ENCODE measurements at places on chromosomes 16 and 17.

DNA sequence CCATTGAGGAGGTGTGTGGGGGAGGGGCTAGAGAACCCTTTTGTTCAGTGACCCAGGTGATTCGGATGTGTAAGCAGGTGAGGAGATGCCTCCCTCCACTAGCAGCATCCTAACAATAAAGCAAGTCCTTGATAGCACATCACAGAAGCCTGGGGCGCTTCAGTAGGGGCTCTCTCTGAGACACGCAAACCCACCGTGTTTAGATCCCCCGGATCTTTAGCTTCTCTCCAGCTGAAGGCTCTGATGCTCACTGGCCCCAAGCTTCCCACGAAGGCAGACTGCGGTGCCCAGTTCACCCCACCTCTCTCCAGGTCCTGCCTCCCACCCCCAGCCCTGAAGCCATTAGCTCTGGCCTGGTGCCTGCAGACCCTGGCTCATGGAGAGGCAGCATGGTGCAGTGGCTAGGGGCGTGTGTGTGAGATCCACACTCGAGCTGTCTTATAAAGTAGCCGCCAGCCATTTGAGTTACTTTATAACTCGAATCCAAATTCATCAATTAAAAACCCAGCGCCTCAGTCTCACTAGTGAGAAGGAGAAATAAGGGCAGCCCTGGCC, 204.7 kb upstream of the TNRC6C start:
- no peak for DNase-seq

DNA sequence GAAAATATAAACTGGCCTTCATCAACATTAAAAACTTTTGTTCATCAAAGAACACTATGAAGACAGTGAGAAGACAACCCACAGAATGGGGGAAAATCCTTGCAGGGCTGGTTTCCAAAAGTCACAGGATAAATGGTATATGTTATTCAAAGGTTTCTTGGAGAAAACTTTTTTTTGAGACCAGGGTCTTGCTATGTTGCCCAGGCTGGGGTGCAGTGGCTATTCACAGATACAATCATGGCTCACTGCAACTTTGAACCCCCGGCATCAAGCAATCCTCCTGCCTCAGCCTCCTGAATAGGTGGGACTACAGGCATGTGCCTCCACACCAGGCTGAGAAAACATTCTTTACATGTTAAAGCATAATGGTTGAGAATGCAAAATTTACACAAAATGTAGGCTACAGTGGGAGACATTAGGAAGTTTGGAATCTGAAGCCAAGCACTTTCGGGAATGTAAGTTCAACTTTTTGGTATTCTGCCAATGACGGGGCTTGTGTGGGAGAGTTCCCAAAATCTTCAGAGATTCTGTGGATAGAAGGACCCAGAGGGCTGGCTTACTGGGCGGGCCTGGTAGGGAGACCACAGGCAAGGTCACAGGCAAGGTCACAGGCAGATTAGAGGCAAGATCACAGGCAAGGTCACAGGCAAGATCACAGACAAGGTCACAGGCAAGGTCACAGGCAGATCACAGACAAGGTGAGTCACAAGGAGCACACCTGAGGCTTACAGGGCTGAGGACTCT, 24.2 kb upstream of the ATP2A3 start:
- no peak for DNase-seq

DNA sequence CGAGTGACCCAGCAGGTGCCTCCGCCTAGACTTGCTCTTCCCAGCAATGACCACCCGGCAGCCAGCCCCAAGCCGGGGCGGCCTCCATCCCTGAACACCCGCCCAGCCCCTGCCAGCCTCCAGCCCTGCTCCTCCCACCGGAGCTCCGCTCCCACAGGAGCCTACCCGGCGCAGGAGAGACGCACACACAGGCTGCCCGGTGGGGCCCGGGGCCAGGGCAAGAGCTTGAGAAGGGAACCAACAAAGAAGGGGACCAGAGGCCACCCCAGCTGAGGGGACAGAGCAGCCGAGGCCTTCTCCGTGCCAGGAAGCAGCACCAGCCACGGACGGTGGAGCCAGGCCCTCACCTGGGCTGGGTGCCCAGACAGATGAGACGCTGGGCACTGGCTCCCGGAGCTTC, 13.8 kb downstream of the PKD1 start:
- no peak for DNase-seq

GRCh38 chr17:61209106-61209439, 190.6 kb upstream of the TBX2 start:
- DNase-seq: no peak

DNA sequence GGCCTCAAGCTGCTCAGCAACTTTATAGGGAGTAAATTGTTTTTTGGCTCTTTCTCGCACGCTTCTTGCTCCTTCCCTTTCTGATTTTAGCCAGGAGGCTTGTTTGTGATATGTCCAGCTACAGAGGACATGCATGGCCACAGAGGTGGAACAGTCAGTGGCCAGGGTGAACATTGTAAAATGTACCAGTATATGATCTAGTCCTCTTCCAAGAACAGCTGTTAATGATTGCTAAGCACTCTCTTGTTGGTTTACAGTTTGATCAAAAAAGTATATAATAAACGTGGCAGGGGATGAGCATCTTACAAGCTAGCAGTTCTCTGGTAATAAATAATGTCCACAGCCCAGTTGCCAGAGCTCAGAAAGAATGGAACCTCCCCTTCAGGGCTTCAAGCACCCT, 461.7 kb upstream of the DYNLRB2 start:
- no peak for DNase-seq

DNA sequence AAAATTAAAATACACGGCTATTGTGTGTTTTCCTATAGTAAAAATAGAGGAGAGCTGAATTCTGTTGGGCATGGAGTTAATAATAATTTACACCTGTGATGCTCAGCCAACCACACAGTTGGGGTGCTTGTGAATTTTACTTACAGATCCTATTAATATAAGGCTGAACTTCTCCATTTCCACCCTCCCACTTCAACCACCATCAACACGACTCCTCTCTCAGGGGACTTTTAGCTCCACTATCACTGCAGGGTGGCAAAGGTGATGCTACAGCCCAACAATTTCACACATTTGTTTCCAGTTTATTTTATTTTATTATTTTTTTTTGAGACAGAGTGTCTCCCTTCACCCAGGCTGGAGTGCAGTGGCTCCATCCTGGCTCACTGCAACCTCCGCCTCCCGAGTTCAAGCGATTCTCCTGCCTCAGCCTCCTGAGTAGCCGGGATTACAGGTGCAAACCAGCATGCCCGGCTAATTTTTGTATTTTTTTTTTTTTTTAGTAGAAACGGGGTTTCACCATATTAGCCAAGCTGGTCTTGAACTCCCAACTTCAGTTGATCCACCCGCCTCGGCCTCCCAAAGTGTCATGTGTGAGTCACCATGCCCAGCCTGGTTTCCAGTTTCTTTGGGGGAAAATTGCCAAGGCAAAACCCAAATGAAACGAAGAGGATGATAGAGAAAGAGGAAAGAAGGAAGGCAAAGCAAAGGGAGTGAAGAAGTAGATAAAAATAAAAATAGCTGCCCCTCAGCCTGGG, 57.9 kb downstream of the GNA13 start:
- DNase-seq: peak; percentile 39

DNA sequence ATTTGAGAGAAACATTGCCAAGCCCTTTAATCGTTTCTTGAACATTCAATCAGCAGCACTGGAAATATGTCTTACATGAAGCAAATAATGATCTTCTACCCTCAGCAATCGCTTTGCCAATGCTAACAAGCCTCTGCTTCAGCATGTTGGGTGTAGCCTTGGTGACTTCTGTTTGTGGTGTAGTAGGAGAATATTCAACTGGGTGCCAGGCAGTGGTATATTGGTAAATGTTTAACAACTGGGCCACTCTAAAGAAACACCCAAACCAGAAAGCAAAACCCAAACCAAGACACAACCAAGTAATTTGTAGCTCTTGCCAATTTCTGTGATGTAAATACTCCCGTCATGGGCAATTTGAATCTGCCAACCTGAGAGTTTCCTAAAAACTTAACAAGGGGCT, 9.7 kb downstream of the CDH13 start:
- DNase-seq: no peak

GRCh38 chr17:47213540-47213939, 4.4 kb downstream of the MYL4 start:
- no peak for DNase-seq

GRCh38 chr16:2715519-2715918, 4.5 kb downstream of the PRSS27 start:
- DNase-seq: peak; percentile 52

GRCh38 chr16:11788914-11789313, 8.1 kb downstream of the ZC3H7A start:
- no peak for DNase-seq

GRCh38 chr17:28033972-28034714, 8.3 kb upstream of the NLK start:
- peak; percentile 22 for DNase-seq

DNA sequence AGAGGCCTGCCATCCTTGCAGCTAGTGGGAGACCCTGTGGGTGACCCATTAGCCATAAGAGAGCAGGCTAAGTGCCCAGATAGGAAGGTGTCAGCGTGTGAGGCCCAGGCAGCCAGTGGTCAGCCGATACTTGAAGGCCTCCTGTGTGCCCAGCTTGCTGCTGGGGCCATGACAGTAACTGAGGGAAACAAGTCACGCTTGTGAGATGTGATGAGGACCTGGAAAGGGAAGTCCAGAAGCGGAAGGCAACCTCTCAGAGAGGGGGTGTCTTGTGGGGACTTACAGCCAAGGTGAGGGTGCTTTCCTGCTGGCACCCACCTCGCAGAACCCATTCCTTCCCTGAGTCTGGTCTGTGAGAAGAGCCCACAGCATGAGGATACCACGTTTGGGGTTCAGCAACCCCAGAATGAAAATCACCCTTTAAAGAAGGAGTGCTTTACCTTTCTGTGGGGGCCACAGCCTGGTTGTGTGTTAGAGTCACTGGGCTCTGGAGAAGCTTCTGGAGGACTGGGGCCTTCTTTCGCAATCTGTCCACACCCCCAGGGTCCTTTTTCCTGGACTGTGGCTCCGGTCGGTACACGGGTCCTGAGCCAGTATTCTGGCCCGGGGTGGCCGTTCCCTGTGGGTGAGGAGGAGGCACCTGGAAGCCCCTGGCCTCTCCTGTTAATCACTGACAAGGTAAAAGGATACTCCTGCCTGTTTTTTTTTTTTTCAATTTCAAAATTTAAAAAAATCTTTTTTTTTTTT, 53.9 kb downstream of the PLCG2 start:
- DNase-seq: no peak

DNA sequence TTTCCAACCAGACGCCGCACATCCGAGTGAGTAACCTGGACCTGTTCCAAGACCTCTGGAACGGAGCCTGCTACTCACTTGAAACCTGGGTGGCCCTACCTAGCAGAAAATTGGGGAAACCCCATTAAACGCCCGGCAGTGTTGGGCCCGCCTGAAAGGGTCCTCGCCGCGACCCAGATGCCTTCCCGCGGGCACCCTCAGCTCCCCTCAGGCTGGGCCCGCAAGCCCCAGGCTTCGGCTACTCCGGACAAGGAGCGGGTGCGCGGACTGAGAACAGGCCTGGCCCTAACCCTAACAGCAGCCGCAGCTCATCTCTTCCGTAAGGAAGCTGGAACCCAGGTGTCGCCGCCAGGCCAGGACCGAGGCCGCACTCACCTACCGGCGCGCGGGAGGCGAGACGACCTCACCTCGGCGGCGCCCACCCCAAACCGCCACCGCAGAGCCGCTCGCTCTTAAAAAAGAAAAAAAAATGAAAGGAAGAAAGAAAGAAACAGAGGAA, 344 bp downstream of the PSME3IP1 start:
- peak; percentile 59 for DNase-seq

GRCh38 chr16:28298511-28298878, 6.2 kb downstream of the SBK1 start:
- DNase-seq: no peak

DNA sequence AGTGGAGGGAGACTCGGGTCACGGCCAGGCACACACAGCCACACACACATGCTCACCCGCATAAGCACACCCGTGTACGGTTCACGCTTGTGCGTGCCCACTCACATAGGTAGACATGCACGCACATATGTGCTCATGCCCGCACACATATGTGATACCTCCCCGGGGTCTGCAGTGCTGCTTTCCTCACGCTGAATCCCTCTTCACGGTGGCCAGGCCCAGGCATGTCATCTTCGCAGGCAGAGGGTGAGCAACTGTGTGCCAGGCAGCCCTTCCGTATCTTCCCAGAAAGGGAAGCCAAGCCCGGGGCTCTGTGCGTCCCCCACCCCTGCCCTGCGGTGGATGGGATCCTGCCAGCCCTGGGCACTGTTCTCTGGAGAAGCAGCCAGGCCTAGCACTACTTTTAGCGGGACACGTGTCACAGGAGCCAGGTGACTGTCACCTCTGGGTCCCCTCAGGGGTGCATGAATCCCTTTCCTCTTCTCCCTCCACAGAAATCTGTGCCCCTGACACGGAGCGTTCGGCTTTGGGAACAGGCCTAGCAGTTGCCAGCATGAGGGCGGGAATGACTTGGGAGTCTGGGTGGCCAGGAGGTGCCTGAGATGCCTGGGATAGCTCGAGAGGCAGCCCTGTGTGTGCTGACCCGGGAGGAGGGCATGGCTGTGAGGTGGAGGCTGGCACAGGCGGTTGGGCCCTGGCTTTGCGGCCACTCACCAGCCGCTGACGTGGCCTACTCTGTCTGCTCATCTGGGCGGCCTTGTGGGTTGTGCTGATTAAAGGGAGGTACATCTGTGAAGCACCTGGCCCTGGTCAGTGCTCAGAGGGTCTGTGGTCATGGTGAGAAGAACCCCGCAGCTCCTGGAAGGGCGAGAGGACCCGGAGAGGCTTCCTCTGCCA, 47.5 kb downstream of the BAIAP2 start:
- peak; percentile 73 for DNase-seq

DNA sequence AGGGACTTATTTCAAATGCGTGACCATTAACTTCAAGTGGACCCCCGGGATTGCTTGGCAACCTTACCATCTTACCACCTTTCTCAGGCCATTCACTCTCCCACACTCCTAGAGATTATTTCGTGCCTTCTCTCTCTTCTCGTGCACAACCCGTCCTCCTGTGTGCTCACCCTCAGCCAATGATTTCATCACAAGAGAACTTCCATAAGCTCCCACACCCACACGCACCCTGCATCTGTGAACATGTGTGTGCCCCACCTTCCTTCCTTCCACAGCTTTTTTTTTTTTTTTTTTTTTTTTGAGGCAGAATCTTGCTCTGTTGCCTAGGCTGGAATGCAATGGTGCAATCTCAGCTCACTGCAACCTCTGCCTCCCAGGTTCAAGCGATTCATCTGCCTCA, 27.4 kb upstream of the CDH3 start:
- DNase-seq: no peak

DNA sequence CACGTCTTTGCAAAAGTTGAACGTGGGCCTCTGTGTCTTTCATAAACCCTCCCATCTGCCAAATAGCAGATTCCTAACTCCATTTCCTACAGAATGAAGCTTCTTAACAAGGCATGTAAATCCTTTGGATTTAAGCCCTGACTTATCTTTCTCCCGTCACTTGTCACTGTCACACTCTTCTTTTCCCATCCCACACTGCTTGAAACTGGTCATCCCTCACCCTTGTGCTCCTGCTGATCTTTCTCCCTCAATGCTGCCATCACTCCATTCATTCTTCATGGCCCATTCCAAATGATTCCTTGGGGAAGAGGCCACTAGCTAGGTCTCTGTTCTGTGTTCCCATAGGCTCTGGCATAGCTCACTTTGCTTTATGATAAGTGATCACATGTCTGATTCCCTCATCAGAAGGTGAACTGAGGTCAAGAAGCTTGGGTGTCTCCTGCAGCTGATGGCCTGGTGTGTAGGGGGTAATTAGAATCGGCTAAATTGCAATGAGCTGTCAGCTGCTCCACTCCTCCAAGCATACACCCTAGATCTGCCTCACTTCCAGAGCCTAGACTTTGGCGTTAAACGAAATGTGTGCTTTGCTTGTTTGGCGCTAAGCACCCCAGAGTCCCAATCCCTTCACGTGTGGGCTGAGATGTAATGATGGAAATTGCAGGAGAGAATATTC, 61.7 kb downstream of the PECAM1 start:
- DNase-seq: no peak
